ENCODE measurements at places on chromosomes 5 and 9.

DNA sequence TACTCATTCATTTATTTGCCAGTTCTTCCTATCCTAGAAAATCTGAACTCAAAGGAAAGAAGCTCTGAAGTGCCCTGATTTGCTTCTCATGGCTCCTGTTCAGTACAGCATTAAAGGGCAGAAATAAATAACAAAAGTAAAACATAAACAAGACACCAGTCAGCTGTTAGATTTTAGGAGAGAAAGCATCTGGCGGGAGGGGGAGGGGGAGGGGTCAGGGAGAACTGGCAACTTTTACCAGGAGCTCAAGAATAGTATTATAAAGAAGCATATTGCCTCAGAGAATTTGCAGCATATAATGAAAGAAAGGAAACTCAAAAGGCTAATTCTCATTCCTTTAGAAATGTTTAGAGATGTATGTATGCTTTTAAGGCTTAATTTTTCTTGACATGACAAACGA, 68.1 kb downstream of the SEMA6A start:
- DNase-seq: no peak

- DNase-seq: no peak
These were observed 45.3 kb upstream of the PHYKPL start for GRCh38 chr5:178277866-178278265.

DNA sequence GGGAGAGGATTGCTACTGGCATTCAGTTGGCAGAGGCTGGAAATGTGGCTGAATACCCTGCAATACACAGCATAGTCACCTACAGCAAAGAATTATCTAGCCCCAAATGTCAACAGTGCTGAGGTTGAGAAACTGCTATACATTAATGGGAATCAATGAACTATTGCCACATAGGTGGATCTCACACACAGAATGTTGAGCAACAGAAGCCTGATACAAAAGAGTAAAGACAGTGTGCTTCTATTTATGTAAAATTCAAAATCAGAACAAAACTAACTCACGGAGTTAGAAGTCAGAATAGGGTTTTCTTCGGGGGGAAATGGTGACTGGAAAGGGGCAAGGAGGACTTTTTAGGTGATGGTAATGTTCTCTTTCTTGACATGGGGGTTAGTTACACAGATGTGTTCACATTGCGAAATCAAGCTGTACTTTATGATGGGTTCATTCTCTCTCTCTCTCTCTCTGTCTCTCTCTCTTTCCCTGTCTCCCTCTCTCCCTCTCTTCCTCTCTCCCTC, 45.7 kb upstream of the PANK3 start:
- no peak for DNase-seq

- no peak for DNase-seq
These were observed 42.2 kb upstream of the C5orf58 start for GRCh38 chr5:170190436-170191134.

- DNase-seq: no peak
These were observed 243.0 kb upstream of the SLC24A2 start for GRCh38 chr9:20031836-20032235.

DNA sequence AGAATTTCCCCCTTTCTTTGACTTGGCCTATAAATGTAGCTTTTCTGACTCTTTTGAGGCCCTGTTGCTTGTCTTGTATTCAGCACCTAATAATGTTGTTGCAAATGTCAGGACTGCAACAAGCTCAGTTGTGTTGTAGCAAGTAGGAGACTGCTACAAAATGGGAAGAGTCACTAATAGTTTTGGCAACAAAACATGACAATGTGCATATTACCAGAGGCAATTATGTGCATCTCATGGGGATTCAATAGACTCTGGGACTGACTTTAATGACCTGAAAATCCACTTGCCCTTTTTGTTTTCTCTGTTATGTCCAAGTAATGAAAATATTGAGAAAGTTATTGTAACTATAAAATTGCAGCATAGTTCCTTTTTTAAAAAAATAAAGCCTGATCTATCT, 368.4 kb downstream of the OSTF1 start:
- no peak for DNase-seq

DNA sequence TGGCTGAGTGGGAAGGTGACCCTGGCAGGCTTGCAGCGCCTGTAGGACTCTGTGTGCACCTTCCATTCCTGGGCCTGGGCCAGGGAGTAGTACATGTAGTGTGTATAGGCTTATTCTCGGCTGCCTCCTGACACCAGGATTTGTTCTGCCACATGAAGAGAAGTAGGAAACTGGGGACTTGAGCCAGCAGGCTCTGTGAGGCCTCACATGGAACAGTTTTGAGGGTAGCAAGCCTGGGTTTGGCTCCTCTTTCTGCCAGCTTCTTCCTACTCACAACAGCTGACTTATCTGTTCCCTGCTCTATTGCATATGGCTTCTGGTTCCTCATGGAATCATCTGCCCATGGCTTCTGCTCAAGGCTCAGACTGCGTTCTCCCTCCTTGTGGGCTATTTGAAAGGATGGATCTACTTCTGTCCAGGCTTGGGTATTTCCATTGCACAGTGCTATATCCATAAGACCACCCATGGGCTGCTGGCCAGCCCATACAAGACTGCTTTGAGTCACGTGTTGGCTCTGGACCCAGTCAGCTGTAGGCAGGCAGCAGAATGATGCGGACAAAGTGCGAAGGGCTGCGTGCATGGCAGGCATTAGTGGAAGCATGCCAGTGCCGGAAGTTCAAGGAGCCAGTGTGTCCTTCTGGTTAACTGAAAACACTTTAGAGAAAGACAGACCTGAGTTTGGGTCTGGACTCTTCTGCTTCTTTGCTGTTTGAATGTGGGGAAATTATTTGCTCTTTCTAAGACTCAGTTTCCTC, 11.0 kb upstream of the INSYN2B start:
- no peak for DNase-seq

- no peak for DNase-seq
These were observed 125.6 kb downstream of the ARL15 start for GRCh38 chr5:54184806-54185205.

- no peak for DNase-seq
These were observed 112.2 kb downstream of the MTX3 start for GRCh38 chr5:79878721-79879336.

DNA sequence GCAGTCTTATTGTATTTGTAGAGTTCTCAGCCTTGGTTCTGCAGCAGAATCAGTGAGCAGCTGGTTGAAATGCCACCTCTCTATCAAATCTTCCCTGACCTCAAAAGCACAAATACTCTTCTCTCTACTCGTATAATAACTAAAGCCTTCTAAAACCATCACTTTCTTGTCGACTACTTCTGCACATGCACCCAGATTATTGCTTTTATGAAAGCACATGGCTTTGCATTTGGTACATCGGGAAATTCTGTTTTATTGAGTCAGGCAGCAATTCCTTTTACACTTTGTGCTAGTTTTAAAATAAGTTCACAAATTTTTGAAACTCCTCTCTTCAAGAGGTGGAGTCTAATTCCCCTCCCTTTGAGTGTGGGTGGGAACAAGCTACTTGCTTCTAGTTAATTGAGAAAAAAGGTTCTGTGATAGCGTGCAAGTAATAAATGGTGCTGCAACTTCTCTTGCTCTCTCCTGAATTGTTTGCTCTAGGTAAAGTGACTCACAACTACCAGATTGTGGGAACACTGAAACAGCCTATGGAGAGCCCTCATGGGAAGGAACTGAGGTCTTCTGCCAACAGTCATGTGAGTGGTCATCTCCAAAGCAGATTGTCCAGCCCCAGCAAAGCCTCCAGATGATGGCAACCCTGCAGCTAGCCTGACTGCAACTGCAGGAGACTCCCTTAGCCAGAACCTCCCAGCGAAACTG, 66.0 kb upstream of the TAF1L start:
- DNase-seq: no peak
